Stimulated activated CD4-positive, alpha-beta T cell treated with anti-CD3 and anti-CD28 coated beads, Interleukin-1b, Interleukin-23, amount 100 ng/mL, for 4 hours (primary cell): ENCODE measurements at places on chromosomes 16 and 17.

GRCh38 chr16:14389359-14389758, 240.7 kb downstream of the PARN start:
- DNase-seq = no peak

- no peak for DNase-seq
Observed at GRCh38 chr16:12203780-12204351, 227.3 kb downstream of the SNX29 start.

DNA sequence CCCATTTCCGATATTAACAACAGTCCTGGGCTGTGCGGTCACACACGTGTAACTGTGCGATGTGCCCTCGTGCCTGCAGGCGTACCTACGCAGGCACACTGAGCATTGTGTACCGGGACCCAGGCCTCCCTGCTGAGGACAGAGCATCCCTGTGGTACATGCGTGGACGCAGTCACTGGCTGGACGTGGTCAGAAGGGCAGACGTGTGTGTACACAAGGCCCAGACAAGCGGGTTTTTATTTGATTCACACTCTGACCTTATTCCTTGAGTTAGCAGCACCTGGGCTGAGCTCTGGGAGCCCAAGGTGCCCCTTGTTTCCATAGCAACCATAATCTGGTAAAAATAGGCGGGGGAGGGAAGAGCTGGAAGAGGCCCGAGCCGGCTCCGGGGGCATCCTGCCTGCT, 19.5 kb downstream of the RAP1GAP2 start:
- no peak for DNase-seq

DNA sequence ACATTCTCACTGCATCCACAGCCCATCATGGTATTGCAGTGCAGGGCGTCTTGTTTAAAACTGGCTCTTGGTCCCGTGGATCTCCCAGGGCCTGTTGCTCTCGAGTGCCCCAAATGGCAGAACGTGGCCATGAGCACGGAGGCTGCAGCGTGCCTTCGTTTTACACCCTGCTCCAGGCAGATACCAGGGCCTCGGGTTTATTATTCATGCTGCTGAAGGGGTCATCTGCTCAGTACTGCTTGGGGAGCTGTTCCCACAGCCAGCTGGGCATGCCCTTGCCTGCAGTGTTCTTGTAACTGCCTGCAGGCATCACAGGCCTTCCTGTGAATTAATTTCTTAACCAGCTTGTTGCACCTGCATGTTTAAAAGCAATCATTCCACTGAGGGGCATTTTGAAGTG, 129.7 kb upstream of the CHMP6 start:
- DNase-seq = peak; percentile 38

GRCh38 chr16:80114699-80115098, 426.1 kb upstream of the DYNLRB2 start:
- no peak for DNase-seq

DNA sequence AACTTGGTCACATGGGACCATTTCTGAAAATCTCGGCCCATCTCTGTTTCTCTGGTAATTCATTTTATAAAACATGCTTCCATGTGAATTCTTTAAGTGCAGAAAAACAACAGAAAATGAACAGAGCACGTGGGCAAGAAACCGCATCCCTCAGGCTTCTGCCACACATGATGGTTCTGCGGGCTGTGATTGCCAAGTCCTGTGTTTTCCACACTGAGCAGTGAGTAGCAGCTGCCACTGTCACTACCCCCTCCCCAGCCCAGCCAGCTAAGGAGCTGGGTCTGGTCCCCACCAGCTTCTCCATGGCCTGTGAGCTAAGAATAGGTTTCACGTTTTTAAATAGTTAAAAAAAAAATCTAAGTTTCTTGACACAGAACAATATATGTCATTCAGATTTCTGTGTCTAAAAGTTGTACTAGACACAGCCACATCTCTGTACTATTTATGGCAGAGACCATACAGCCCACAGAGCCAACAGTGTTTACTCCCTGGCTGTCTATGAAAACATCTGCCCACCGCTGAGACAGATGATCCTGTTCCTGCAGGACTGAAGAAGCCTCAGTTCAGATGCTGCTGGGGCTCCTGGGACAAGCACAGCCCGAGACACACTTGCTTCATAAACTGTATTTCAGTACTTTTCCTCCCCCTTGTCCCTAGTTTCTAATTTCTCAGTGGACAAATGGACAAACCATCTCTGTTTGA, 41.5 kb downstream of the USP22 start:
- DNase-seq = no peak
